ENCODE measurements at places on chromosomes 3 and 15. TPM values are rescaled to one million over a fixed set of nuclear protein-coding genes. Genes with fewer than 3 reads are reported as not detected.

DNA sequence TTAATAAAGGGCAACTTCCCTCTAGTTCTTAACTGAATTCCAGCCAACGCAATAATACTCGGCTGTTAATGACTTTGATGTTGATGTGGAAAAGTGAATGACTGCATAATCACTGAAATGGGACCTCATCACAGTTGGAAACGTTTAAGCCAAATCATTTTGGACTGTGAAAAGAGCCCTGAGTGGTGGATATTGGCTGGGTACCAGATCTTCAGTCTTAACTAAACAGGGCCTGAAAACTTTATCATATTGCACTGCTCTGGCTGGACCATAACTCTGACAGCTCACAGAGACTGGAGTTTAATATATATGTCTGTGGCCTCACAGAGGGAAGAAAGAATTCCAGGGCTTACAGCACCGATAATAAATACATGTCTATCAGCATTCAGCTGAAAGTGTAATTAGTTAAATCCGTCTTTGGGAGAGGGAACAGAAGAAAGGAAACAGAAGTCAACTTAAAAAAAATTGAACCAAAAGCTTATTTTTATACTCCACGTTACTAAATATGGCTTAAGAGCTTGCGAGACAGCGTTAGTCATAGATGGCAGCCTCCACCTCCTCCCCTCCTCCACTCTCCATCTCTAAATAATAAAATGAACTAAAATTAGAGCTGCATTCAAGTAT is 222.3 kb upstream of the CDIN1 start:
- H3K27ac ChIP-seq, result no peak overlapping the region
- H3K27me3 ChIP-seq, result no peaks in the 10 kb centered on the region
- H3K36me3 ChIP-seq, result no peaks in the 10 kb centered on the region
- DNase-seq, result no peak

DNA sequence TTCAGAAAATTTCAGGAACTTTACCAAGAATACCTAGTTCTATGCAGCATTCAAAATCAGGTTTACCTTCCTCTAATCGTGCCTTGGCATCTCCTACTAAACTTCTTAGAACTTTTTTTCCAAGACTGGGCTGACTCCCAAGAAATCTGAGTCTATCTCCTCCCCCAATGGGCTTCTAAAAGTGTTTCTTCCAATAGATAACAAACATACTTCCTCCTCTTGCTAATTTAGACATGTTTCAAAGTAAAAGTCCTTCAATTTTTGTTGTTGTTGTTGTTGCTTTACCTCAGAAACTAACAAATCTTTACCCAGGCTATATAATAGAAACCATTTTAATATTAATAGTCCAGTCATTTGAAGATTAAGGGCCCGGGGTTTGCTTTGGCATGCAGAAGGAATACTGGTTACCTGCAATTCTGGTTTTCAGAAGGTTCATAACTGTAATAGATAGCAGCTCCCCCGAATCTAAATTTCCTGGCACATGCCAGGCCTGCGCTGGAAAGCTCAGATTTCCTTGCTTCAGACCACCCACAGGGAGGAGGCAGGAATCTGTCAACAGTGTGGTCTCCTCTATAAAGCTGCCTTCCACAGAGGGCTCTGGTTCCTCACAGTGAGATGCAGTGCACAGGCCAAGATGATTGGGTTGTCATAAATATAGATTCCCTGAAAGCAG is 188.7 kb downstream of the THRB start:
- DNase-seq, result peak; percentile 36
- H3K36me3 ChIP-seq, result no peaks in the 10 kb centered on the region
- H3K4me1 ChIP-seq, result no peaks in the 10 kb centered on the region
- no peak overlapping the region for H3K27ac ChIP-seq

- no peak for DNase-seq
- H3K27me3 ChIP-seq, result no peaks in the 10 kb centered on the region
- H3K36me3 ChIP-seq, result no peaks in the 10 kb centered on the region
- H3K4me1 ChIP-seq, result no peaks in the 10 kb centered on the region
These were observed 29.3 kb upstream of the MEF2A start for GRCh38 chr15:99536422-99537040.

DNA sequence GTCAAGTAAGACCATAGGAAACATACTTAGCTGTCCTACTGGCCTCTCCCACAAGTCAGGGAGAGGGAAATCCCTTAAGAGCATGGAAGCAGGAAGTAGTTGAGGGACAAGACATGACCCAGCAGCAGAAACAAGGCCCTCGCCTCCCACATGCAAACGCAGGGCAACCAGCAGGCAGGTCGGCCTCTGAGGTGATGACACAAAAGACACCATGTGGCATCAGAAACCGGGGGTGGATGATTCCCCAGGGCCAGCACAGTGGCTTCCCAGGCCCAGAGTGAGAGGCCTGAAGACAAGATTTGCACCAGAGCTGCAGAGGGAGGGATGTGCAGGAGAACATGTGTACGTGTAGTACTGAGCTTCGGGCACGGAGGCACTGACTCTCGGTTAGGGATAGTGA is 26.3 kb downstream of the PXYLP1 start:
- H3K27me3 ChIP-seq, result no peaks in the 10 kb centered on the region
- H3K36me3 ChIP-seq, result peaks cover 4% of the 10 kb centered on the region
- H3K4me1 ChIP-seq, result no peaks in the 10 kb centered on the region

- no peak overlapping the region for H3K4me3 ChIP-seq
- peak; percentile 95 for DNase-seq
- H3K36me3 ChIP-seq, result peaks cover 13% of the 10 kb centered on the region
These were observed 17.0 kb upstream of the SENP7 start for GRCh38 chr3:101529816-101530685.

FAM240A gene
- not detected for total RNA-seq

DNA sequence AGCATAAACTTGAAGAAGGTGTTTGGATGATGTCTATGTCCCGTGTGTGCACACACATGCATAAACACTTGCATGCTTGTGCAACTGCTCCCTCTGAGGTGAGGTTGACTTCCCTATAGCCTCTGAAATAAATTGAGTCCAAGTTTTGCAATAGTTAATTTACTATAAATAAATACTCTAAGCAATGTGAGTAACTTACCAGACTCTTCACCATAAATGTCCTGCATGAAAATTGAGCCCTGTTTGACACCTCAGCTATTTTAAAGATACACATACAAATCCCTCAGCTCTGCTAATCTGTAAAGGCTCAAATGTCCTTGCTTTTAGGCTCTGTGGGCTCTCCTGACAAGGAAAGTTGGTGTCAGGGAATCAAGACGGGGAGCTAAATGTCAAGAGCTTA is 37.1 kb downstream of the GJD2 start:
- H3K27ac ChIP-seq, result no peak overlapping the region
- H3K27me3 ChIP-seq, result no peaks in the 10 kb centered on the region
- DNase-seq, result no peak
- no peak overlapping the region for H3K4me3 ChIP-seq
- no peaks in the 10 kb centered on the region for H3K4me1 ChIP-seq

GRCh38 chr3:145898487-145898886 is 262.5 kb downstream of the PLOD2 start:
- H3K27me3 ChIP-seq, result no peaks in the 10 kb centered on the region
- DNase-seq, result no peak
- peaks cover 3% of the 10 kb centered on the region for H3K4me1 ChIP-seq
- H3K27ac ChIP-seq, result no peak overlapping the region

DNA sequence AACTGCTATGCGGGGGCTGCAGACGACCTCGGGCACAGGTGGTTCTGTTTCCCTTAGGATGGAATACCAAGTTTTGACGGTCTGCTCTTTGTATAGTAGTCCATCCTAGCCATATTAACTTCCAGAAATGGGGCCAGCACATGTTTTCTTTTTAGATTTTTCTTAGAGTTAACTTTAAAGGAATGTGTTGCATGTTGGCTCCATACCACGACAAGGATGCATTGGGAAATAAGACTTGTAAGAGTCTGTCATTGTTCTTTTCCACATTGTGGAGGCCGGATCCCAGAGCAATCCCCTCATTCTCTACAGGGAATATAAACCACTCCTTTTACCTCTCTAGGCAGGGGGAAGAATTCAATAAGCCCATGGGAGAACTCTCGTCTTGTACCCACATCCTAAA is 87.1 kb upstream of the PLSCR4 start:
- H3K4me3 ChIP-seq, result no peak overlapping the region
- DNase-seq, result no peak
- no peak overlapping the region for H3K27ac ChIP-seq
- H3K36me3 ChIP-seq, result peaks cover 3% of the 10 kb centered on the region
- H3K27me3 ChIP-seq, result no peaks in the 10 kb centered on the region
- no peaks in the 10 kb centered on the region for H3K4me1 ChIP-seq

DNA sequence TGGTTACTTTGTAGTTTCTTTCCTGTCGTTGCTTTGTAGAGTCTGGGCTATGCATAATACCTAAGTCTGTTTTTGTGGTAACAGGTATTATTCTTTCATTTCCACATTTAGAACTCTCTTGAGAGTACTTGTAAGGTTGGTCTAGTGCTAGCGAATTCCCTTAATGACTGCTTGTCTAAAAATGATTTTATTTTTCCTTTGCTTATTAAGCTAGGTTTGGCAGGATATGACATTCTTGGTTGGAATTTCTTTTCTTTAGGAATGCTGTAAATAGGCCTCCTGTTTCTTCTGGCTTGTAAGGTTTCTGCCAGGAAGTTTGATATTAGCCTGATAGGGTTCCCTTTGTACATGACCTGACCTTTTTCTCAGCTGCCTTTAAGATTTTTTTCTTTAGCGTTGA is 70.1 kb upstream of the SGO1 start:
- no peaks in the 10 kb centered on the region for H3K36me3 ChIP-seq
- H3K27ac ChIP-seq, result no peak overlapping the region
- DNase-seq, result no peak
- no peak overlapping the region for H3K4me3 ChIP-seq
- no peaks in the 10 kb centered on the region for H3K27me3 ChIP-seq

CACNA2D3 gene
- 3.2 TPM for total RNA-seq

GRCh38 chr15:68299436-68299835 is 21.9 kb downstream of the FEM1B start:
- H3K36me3 ChIP-seq, result peaks cover 5% of the 10 kb centered on the region
- no peak overlapping the region for H3K4me3 ChIP-seq
- no peak overlapping the region for H3K27ac ChIP-seq
- DNase-seq, result no peak

DNA sequence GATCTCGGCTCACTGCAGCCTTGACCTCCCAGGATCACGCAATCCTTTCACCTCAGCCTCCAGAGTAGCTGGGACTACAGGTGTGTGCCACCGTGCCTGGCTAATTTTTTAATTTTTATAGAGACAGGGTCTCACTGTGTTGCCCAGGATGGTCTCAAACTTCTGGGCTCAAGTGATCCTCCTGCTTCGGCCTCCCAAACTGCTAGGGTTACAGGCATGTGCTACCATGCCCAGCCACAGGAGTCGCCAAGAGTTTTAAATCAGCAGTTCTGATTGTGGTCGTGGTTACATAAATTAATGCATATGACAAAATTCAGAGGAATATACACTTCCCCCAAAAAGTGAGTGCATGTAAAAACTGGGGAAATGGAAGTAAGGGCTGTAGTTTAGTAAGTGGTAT is 32.9 kb downstream of the MEGF11 start:
- H3K4me1 ChIP-seq, result 0 out of 2 replicates have a peak, but pooled peaks cover 2% of the 10 kb centered on the region
- H3K27me3 ChIP-seq, result no peaks in the 10 kb centered on the region
- DNase-seq, result no peak

GRCh38 chr3:117628823-117629291 is 919.3 kb downstream of the TUSC7 start:
- DNase-seq, result no peak
- H3K4me3 ChIP-seq, result no peak overlapping the region
- H3K36me3 ChIP-seq, result no peaks in the 10 kb centered on the region
- no peaks in the 10 kb centered on the region for H3K27me3 ChIP-seq

DNA sequence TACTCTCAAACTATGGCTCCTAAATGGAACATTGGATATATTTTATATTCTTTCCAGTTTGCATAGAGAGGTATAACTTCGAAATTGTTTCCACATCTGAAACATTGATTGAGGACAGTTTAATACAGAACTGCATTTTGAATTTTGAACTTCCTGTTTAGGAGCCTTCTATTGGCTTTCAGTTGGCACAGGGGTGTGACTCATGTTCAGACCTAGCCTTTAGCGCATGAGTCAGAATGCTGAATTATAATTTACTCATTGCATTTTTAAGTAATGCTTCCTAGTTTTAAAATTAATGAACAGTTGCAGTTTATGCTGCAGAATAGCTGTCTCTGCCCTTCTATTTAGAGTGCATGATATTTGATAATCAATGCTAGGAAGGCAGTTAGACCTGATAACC is 751.7 kb downstream of the CADM2 start:
- H3K4me3 ChIP-seq, result no peak overlapping the region
- no peak overlapping the region for H3K27ac ChIP-seq
- H3K36me3 ChIP-seq, result no peaks in the 10 kb centered on the region
- no peaks in the 10 kb centered on the region for H3K27me3 ChIP-seq
- H3K4me1 ChIP-seq, result no peaks in the 10 kb centered on the region
- DNase-seq, result no peak

CACNA2D2 gene
- 28.1 TPM for total RNA-seq

APH1B gene
- total RNA-seq, result 20.9 TPM

DNA sequence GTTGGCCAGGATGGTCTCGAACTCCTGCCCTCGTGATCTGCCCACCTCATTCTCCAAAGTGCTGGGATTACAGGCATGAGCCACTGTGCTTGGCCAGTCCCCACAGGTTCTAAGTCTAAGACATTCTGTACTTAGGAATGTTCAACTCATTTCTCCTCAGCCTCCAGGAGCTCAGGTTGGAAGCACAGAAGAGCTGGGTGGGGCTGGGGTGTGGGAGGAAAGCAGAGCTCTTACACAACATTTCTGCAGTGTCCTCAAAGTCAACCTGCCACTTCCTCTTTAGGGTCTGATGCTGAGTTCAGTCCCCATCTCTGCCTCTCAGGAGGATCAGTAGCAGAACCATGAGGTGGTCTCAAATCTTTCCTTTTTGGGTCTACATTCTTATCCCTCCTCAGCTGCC is 75.5 kb downstream of the MRPL46 start:
- no peak overlapping the region for H3K4me3 ChIP-seq
- no peaks in the 10 kb centered on the region for H3K27me3 ChIP-seq
- no peak for DNase-seq

DNA sequence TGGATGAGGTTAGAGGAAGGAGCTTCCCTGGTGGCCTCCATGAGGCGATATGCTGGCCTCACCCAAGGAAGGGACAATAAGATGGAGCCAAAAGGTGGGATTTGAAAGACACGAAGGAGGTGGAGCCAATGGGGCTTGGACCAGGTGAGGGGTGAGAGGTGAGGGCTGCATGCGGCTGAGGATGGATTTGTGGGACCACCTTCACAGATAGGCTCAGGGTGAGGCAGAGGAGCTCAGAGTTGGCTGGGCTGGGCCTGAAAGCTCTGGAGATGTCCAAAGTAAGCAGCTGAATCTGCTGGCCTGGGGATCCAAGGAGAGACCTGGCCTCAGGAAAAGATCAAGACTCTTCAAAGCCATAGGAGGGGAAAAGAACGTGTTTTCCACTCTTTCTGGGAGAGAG is 49.8 kb downstream of the EXOG start:
- H3K27me3 ChIP-seq, result no peaks in the 10 kb centered on the region
- DNase-seq, result no peak
- no peaks in the 10 kb centered on the region for H3K4me1 ChIP-seq
- H3K4me3 ChIP-seq, result no peak overlapping the region
- H3K36me3 ChIP-seq, result peaks cover 8% of the 10 kb centered on the region
- no peak overlapping the region for H3K27ac ChIP-seq

RTP4 gene
- not detected for total RNA-seq

GRCh38 chr3:141413801-141414689 is 45.7 kb downstream of the ZBTB38 start:
- no peak for DNase-seq
- no peak overlapping the region for H3K4me3 ChIP-seq
- H3K4me1 ChIP-seq, result no peaks in the 10 kb centered on the region
- no peak overlapping the region for H3K27ac ChIP-seq

All from H9 (cell line).